ENCODE measurements at places on chromosomes 1 and 21. TPM values are rescaled to one million over a fixed set of nuclear protein-coding genes. Genes with fewer than 3 reads are reported as not detected.

Gene OPTC
- total RNA-seq = not detected

Gene CRTC2
- total RNA-seq = 10.3 TPM

Gene RSRP1
- 39.0 TPM for total RNA-seq

DNA sequence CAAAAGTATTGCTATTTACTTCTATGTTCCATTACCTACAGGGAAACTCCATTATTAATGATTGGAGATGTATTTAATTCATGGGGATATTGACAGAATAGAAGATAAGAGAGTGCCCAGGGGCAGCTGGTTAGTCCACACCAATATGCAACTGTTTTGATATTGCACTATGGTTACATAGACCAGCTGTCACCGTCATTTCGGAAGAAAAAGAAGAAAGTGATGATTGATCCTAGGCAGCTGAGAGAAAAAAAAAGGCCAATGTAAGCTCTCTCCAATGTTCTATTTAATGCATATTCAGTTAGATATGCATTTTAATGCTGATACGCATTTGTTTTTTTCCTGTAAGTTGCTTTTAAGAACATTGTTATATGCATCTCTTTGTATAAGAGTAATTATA is 1367.2 kb downstream of the KCNT2 start:
- no peaks in the 10 kb centered on the region for H3K27me3 ChIP-seq
- no peak overlapping the region for H3K4me3 ChIP-seq
- H3K4me1 ChIP-seq = no peaks in the 10 kb centered on the region

DNA sequence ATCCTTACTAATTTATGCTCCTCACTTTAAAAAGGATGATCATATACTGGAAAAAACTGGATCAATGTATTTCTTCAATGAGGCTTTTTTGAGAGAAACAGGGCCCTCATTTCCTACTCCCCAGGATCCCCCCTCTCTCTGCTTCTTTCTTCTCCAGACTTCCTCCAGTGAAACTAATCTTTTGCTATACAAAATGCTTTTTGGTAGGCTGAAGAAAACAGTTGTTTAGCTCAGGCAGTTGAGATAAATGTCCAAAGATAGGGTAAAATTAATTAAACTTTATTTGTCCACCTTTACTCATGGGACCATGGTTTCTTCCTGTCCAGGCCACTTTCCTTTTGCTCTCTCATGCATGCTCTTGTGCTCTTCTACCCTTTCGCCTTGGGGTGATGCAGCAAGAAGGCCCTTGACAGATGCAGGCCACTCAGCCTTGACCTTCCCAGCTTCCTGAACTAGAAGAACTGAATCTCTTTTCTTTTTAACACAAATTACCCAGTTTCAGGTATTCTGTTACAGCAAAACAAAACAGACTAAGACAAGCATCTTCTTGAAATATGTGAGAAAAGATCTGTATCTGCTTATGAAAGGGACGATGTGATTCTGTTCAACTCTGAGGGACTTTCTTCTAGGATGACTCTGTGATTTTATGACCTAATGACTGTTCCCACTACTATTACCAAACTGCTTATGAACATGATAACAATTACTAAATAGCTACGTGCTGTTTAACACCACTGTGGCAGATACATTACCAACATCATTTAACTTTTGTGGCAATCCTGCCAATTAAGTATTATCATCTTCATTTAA is 63.7 kb downstream of the NVL start:
- H3K27ac ChIP-seq = no peak overlapping the region
- H3K4me1 ChIP-seq = peaks cover 49% of the 10 kb centered on the region
- H3K4me3 ChIP-seq = no peak overlapping the region
- DNase-seq = no peak
- peaks cover 26% of the 10 kb centered on the region for H3K36me3 ChIP-seq
- H3K27me3 ChIP-seq = no peaks in the 10 kb centered on the region

DNA sequence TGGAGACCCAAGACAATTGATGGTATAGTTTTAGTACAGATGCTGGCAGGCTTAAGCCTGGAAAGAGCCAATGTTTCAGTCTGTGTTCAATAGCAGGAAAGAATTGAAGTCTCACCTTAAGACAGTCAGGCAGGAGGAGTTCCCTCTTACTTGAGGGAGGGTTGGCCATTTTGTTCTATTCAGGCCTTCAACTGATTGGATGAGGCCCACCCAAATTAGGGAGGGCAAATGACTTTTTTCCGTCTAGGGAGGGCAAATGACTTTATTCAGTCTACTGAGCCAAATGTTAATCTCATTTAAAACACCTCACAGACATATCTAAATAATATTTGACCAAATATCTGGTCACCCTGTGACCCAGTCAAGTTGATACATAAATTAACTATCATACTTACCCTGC is 31.4 kb upstream of the ELAVL4 start:
- H3K4me3 ChIP-seq = no peak overlapping the region
- H3K36me3 ChIP-seq = no peaks in the 10 kb centered on the region
- no peak overlapping the region for H3K27ac ChIP-seq
- H3K4me1 ChIP-seq = no peaks in the 10 kb centered on the region
- H3K27me3 ChIP-seq = no peaks in the 10 kb centered on the region
- DNase-seq = no peak

DNA sequence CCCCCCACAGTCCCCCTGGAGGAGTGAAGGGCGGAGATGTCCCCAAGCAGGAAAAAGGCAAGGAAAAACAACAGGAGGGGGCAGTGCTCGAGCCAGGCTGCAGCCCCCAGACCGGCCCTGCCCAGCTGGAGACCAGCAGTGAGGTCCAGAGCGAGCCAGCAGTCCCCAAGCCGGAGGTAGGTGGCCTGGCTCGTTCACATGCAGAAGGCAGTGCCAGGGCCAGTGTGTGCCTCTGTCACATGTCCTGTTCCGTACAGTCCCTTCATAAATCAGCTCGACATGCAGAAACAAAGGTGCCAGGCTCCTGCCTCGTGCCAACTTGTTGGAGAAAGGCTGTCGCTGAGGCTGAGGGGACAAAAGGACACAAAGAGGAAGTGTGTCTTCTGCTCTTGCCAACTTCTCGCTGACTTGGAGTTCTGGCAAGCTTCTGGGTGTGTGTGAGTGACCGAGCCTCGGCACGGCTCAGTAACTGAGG is 24.1 kb upstream of the MPZL1 start:
- H3K27me3 ChIP-seq = no peaks in the 10 kb centered on the region
- peaks cover 12% of the 10 kb centered on the region for H3K4me1 ChIP-seq
- H3K4me3 ChIP-seq = no peak overlapping the region
- no peaks in the 10 kb centered on the region for H3K36me3 ChIP-seq
- no peak for DNase-seq
- no peak overlapping the region for H3K27ac ChIP-seq

All from SJSA1 (cell line).